ENCODE measurements at places on chromosomes 12 and 14.

DNA sequence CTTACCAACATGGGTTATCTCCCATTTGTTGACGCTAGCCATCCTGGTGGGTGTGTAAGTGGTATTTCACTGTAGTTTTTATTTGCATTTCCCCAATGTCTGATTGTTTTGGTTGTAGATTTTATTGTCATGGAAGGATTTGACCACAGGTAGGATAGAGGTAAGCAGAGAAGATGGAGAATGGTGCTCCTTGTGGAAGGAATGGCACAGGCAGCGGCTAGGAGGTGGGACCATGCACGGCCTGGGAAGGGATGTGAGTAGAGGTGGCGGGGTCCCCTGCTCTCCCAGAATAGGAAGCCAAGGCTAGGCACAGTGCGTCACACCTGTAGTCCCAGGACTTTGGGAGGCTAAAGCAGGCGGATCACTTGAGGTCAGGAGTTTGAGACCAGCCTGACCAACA lies 41.4 kb downstream of the PHETA1 start:
- no peak for DNase-seq

GRCh38 chr12:15763328-15763727 lies 25.9 kb downstream of the EPS8 start:
- no peak for DNase-seq

DNA sequence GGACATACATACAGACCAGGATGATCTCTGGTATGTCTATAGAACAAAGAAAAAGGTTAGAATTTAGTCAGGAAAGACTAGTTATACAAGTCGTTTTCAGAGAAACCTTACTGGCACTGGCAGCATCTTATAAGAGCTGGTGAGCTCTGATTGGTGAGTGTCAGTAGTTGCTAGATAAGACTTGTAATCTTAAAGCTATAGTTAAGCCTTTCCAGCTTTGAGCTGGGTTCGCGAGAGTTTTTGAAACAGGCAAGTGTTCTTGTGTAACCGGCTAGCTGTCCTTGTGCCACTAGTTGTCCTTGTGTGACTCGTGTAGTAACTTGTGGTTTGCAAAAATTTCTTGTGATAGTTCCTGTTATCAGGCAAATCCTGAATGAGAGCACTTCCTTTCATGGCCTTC lies 740.9 kb downstream of the GALC start:
- DNase-seq = no peak

DNA sequence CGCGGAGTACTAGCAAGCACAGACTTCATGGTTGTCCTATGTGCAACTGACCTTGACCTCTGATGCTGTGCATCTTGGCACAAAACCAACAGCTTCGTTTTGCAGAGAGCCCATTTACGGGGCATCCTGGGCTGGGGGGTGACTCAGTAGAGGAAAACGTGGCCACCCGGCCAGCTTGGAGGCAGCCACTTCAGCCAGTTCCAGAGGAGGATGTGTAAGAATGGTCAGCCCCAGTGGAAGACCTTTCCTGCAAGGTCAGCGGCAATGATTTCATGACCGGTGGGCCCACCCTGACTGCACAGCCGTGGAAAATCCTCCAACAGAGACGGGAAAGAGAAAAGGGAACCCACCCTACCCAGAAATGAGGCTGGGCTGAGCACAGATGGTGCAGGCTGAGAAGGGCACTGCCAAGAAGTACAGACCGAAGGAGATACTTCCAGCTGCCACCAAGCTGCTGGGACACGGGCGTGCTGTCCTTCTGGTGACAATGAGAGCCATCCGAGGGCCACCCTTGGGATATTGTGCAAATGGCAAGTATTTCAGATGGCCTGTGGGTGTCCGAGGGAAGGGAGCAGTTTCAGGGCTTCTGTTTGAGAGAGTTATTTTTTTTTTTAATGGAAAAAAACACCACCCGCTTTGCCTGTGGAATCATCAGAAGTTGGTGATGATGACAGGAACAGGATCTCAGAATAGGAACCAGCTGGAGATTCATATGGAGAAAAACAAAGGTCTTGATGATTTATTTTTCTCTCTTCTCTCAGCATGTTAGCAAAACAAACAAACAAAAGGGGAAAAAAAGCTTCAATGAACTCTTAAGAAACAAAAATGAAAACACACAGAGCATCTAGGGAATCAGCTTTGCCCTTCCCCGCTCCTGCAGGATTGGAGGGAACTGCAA lies 120.2 kb upstream of the RFLNA start:
- DNase-seq = no peak

DNA sequence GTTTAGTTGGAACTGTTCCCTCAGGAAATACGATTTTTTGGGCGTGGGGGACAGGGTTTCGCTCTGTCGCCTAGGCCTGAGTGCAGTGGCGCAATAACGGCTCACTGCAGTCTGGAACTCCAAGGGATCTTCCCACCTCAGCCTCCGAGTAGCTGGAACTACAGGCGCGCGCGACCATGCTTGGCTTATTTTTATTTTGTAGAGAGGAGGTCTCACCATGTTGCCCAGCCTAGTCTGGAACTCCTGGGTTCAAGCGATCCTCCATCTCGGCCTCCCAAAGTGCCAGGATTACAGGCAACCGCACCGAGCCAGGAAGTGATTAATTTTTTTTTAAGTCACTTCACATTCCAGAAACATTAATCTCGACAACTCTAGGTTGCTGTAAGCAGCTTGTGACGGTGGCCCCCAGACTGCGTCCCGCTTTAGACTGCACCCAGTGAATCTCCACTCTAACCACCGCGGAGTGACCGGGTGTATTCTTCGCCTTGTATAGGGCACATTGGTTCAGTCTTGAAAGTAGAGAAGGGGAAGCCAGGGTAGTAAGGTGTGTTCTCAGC lies 830 bp upstream of the MIS18BP1 start:
- DNase-seq = no peak

GRCh38 chr12:124622764-124623163 lies 55.4 kb upstream of the NCOR2 start:
- no peak for DNase-seq

DNA sequence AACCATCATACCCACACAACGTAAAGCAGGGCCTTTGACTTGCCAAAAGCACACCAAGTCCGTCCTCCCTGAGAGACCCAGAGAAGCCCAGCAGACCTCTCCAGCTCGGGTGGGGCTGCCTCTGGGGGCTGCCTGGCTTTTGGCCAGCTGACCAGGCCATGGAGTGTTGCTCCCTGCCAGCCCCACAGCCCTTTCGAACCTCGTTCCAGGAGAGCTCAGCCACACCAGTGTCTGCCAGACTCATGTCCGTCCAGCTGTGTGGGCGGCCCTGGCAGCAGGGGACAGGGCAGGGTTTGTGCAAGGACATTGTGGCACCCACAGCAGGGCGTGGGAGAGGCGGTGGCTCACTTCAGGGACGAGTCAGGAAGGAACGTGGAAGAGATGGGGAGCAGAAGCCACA lies 22.6 kb upstream of the IRF2BPL start:
- no peak for DNase-seq

- no peak for DNase-seq
Measured at GRCh38 chr12:18849761-18850160, 111.8 kb downstream of the CAPZA3 start.

- DNase-seq = no peak
Measured at GRCh38 chr14:70873627-70874026, 33.6 kb upstream of the PCNX1 start.

GRCh38 chr12:24820872-24821271 lies 128.0 kb downstream of the BCAT1 start:
- DNase-seq = no peak

DNA sequence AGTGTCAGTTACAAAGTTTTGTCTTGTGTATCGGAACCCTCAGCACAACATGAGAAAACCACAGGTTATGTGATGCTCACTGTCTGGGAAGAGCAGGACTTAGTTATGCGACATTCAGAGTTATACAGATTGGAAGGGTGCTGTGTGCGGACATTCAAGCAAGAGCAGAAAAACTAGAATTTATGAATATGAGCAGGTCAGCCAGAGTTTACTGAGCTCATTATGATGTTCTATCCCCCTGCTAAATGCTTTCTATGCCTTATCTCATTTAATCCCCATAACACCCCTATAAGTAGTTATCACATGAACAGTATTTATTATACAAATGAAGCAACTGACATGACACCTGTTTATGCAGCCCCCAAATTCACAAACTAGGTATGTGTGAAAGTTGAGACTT lies 1083.2 kb downstream of the FLRT2 start:
- DNase-seq = no peak

- no peak for DNase-seq
Measured at GRCh38 chr14:46717211-46717610, 65.6 kb upstream of the RPL10L start.

DNA sequence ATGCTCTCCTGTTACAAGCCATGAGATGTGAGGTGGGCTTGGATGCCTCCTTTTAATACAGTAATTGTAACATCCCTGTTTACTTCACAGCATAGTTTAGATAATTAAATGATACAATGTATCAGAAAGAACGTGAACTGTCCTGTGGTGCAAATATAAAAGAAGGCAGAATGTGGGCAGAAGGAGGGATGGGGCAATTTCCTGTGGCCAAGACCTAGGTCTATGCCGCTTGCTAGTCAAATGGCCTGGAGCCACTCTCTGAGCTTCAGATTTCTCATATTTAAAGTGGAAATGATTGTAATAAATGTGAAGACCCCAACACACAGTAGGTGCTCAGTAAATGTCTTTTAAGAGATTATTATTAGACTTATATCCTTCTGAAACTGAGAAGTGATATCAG lies 24.0 kb upstream of the EVL start:
- DNase-seq = no peak

- DNase-seq = peak; percentile 15
Measured at GRCh38 chr14:35046751-35047536, 872 bp downstream of the FAM177A1 start.

Measured in activated CD4-positive, alpha-beta T cell treated with anti-CD3 and anti-CD28 coated beads, Interleukin-2, amount 50 U/mL, for 24 hours (primary cell).